Heart right ventricle (tissue), 16 donors: ENCODE measurements at places on chromosomes 13 and 19. TPM values are rescaled to one million over a fixed set of nuclear protein-coding genes. Genes with fewer than 3 reads are reported as not detected.

The NCAN gene
- not detected for total RNA-seq

The ZNF573 gene
- total RNA-seq, result 10.4 TPM

The CSNK1G2 gene
- 32.4 TPM for total RNA-seq

The RAB3D gene
- 5.9 TPM for total RNA-seq

The ZNF83 gene
- 18.6 TPM for total RNA-seq
